Neural crest cell (in vitro differentiated cells): ENCODE measurements at places on chromosomes 1 and 21.

DNA sequence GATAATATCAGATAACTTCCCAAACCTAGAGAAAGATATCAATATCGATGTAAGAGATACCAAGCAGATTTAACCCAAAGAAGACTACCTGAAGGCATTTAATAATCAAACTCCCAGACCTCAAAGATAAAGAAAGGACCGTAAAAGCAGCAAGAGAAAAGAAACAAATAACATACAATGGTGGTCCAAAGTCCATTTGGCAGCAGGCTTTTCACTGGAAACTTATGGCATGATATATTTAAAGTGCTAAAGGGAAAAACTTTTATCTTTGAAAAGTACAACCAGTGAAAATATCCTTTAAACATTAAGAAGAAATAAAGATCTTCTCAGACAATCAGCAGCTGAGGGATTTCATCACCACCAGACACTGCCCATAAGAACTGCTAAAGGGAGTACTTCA lies 812.7 kb upstream of the ADAMTS5 start:
- no peak for DNase-seq
- H3K27me3 ChIP-seq: no peaks in the 10 kb centered on the region
- H3K36me3 ChIP-seq: peaks cover 4% of the 10 kb centered on the region
- H3K27ac ChIP-seq: no peak overlapping the region
- H3K4me3 ChIP-seq: no peak overlapping the region

DNA sequence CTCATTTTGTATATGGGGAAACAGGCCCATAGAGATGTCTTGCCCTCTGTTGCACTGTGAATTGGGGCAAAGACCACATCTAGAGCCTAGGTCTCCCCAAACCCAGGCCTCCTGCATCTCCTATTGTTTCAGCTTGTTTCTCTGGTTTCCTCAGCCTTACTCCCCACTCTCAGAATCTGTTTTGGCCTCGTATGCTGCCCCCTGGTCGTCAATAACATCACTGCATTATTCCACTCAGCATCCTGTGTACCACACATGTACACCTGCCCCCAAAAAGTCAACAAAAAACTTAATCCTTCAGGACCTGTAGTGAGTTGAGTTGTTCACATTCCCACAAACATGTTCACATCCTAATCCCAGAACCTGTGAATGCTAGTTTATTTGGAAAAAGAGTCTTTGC lies 184.8 kb downstream of the BRINP2 start:
- H3K4me3 ChIP-seq: no peak overlapping the region
- peak; percentile 26 for DNase-seq
- H3K27me3 ChIP-seq: no peaks in the 10 kb centered on the region
- no peaks in the 10 kb centered on the region for H3K36me3 ChIP-seq
- no peak overlapping the region for H3K27ac ChIP-seq

GRCh38 chr1:94329276-94329675 lies 88.9 kb upstream of the ABCD3 start:
- no peaks in the 10 kb centered on the region for H3K36me3 ChIP-seq
- no peak overlapping the region for H3K4me3 ChIP-seq
- no peak for DNase-seq
- H3K27ac ChIP-seq: no peak overlapping the region
- peaks cover 29% of the 10 kb centered on the region for H3K4me1 ChIP-seq

- H3K27me3 ChIP-seq: peaks cover 5% of the 10 kb centered on the region
- H3K36me3 ChIP-seq: peaks cover 9% of the 10 kb centered on the region
- H3K4me1 ChIP-seq: no peaks in the 10 kb centered on the region
Measured at GRCh38 chr1:209023790-209024189, 559.7 kb upstream of the CAMK1G start.

DNA sequence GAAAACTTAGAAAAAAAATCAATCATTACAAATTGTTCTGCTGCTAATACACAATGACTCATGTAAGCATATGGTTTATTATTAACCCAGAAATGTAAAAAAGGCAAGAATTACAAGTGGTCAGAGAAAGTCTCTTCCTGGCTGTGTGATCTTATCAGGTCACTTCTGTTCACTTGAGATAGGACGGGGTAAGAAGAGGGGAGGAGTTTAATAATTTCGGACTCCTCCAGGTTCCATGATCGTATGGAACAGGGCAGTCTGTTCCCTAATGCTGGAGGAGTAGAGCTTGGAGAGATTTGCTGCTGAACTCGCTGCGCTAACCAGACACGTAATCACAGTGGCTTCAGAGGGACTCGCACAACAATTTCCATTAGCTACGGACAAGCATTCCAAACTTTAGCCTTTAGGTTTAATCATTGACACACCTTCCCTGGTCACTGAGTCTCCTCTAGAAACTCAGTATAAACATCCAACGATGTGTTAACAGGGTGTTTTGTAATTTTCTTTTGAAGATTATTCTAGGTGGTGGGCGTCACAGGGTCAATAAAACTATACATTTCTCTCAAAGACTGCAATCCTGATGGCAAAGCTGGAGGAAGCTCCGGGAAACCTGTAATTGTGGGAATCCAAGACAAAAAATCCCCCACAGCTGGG lies 1.3 kb downstream of the CRYZ start:
- peak overlapping the region; percentile 1 for H3K4me3 ChIP-seq
- H3K27ac ChIP-seq: no peak overlapping the region
- H3K36me3 ChIP-seq: peaks cover 14% of the 10 kb centered on the region
- peaks cover 14% of the 10 kb centered on the region for H3K4me1 ChIP-seq
- no peaks in the 10 kb centered on the region for H3K27me3 ChIP-seq

- no peak for DNase-seq
- H3K27ac ChIP-seq: no peak overlapping the region
- H3K4me3 ChIP-seq: no peak overlapping the region
- H3K27me3 ChIP-seq: no peaks in the 10 kb centered on the region
Measured at GRCh38 chr21:39022863-39023693, 160.2 kb downstream of the PSMG1 start.

GRCh38 chr21:36186506-36187399 lies 30.1 kb downstream of the DOP1B start:
- peaks cover 5% of the 10 kb centered on the region for H3K4me1 ChIP-seq
- no peaks in the 10 kb centered on the region for H3K36me3 ChIP-seq
- no peak overlapping the region for H3K27ac ChIP-seq

- H3K4me1 ChIP-seq: peaks cover 16% of the 10 kb centered on the region
- H3K27me3 ChIP-seq: peaks cover 74% of the 10 kb centered on the region
- DNase-seq: no peak
- no peak overlapping the region for H3K4me3 ChIP-seq
- H3K27ac ChIP-seq: no peak overlapping the region
- H3K36me3 ChIP-seq: peaks cover 5% of the 10 kb centered on the region
Measured at GRCh38 chr1:75127916-75128717, 6.1 kb upstream of the LHX8 start.

DNA sequence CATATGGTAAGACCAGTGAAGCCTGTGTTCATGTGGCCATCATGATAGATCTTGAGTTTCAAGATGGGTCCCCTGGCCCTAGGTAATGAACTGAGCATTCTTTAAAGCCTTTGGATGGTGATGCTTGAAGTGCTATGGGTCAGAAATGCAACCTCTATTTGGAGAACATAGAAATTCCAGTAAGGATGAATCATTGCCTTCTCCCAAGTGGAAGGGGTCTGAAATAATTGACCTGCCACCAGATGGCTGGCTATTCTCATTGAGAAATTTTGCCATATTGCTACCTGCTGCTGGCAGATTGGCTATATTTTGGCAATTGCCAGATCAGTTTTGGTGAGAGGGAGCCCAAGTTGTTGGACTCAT lies 739 bp upstream of the IFI6 start:
- H3K4me3 ChIP-seq: peak overlapping the region; percentile 82
- H3K27me3 ChIP-seq: peaks cover 6% of the 10 kb centered on the region
- no peak for DNase-seq

- DNase-seq: no peak
- H3K27me3 ChIP-seq: no peaks in the 10 kb centered on the region
- H3K4me3 ChIP-seq: no peak overlapping the region
- peaks cover 8% of the 10 kb centered on the region for H3K36me3 ChIP-seq
- peaks cover 13% of the 10 kb centered on the region for H3K4me1 ChIP-seq
Measured at GRCh38 chr1:23521588-23521987, 9.4 kb downstream of the E2F2 start.

DNA sequence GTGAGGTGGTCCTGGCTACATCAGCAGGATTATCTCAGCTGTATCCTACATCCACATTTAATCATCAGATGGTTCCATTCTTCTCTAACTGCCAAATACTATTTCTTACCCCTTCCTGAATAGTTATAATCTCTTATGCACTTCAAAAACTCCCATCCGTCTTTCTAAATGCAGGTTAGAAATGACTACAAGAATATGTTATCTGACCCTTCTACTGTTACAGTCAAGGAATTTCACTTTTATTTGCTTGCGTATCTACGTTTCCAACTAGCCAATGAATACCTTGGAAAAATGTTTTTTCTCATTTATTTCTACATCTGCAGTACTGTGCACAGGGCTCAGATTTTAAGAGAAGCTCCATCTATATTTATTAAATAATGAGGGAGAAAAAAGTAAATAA lies 709.9 kb downstream of the KCNT2 start:
- no peak for DNase-seq
- H3K36me3 ChIP-seq: no peaks in the 10 kb centered on the region
- no peaks in the 10 kb centered on the region for H3K4me1 ChIP-seq
- no peaks in the 10 kb centered on the region for H3K27me3 ChIP-seq
- H3K27ac ChIP-seq: no peak overlapping the region

DNA sequence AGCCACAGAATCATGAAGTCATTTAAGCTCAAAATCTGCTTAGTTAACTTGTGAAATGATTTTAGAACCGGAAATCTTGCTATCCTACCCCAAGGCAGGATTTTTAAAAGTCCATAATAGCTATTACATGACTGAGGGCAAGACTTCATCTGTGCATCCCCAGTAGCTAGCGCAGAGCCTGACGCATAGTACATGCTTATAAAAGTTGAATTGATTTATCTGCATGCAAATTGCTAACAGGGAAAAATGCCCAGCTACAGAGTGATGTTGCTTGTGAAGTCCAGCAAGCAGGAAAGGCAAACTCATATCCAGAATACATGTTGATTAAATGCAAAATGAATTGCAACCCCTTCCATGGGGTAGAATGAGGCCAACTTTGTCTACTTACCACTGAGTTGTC lies 8.1 kb upstream of the MAP1LC3C start:
- no peaks in the 10 kb centered on the region for H3K36me3 ChIP-seq
- H3K4me3 ChIP-seq: no peak overlapping the region
- DNase-seq: no peak

DNA sequence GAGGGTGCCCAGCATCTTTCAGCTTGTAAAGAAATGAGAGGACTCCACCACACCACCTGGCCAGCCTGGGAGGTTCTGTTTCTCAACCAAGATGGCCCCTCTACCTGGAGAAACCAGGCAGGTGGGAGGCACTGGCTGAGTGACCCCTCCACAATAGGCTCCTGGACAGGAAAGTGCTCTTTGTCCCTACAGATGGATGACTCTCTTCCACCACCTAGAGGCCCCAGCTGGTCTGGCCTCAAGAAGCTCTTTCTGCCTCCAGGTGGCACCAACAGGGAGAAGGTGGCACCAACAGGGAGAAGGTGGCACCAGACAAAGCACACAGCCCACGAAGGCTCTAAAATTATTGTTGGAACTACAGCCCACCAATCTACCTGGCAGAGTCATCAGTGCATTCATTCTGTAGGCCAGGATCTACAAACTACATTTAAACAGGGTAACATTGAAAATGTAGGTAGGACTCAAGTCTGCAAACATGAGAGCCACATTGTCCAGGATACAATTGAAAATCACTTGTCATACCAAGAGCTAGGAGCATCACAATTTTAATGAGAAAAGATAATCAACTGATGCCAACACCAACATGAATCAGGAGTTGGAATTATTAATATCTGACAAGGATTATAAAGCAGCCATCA lies 14.4 kb downstream of the TMPRSS3 start:
- H3K36me3 ChIP-seq: no peaks in the 10 kb centered on the region
- DNase-seq: no peak
- H3K4me1 ChIP-seq: no peaks in the 10 kb centered on the region
- H3K27me3 ChIP-seq: peaks cover 7% of the 10 kb centered on the region

DNA sequence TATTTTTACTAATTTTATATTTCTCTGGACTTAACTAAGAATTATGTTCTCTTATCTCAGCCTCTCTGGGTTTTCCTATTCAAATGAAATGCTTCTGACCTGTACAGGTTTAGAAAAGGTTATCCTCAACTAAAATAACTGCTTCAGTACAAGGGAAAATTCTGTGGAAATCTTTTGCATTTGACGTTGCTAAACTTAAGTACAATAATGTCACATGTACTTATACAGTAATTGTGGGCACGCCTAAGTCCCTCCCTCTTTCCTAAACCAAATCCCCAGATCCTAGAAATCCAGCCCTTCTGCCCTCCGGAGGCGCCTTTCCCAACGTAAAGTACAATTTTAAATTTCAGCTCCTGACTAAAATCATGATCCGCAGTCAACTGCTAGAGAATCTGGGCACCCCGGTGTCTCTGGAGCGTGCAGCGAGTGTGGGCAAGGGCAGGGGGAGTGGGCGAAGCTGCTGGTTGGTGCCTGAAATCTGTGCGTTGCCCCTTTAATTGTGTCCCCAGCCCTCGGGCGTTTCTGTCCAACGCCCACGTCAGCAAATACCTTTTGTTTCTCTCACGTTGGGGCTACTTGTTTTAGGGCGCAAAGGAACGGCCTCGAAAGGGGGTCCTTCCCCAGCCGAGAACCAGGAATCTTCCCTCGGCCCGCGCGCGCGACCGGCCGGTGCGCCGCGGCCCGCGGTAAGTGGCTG lies at the start of gene ZBTB8A:
ZBTB8A (plus strand) TSS at position 541 of the 697 bp plus-strand sequence. CDS start 53,505 bp downstream, outside the sequence.
- peaks cover 5% of the 10 kb centered on the region for H3K27me3 ChIP-seq
- no peaks in the 10 kb centered on the region for H3K36me3 ChIP-seq
- peaks cover 23% of the 10 kb centered on the region for H3K4me1 ChIP-seq
- peak within 1 kb of the TSS; percentile 96 for H3K4me3 ChIP-seq
- H3K27ac ChIP-seq: peak within 1 kb of the TSS; percentile 91

DNA sequence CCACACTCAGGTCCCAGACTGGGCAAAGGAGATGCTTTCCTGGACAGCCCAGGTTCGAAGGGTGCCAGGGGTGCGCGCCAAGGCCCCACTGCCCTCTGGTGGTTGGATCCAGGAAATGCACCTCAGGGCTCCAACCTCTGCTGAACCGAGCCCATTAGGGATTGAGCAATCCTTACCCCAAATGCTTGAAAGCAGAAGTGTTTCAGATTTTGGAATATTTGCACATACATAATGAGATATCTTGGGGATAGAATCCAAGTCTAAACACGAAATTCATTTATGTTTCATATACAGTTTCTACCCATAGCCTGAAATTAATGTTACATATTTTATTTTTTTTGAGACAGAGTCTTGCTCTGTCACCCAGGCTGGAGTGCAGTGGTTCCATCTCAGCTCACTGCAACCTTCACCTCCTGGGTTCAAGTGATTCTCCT lies 57.4 kb downstream of the SLC9A1 start:
- peak; percentile 82 for DNase-seq
- peaks cover 19% of the 10 kb centered on the region for H3K4me1 ChIP-seq
- H3K4me3 ChIP-seq: no peak overlapping the region
- H3K27ac ChIP-seq: no peak overlapping the region
- H3K36me3 ChIP-seq: no peaks in the 10 kb centered on the region

GRCh38 chr1:27598902-27599528 lies 4.9 kb downstream of the AHDC1 start:
- peaks cover 35% of the 10 kb centered on the region for H3K4me1 ChIP-seq
- peaks cover 2% of the 10 kb centered on the region for H3K27me3 ChIP-seq
- H3K4me3 ChIP-seq: peak overlapping the region; percentile 92
- no peaks in the 10 kb centered on the region for H3K36me3 ChIP-seq
- H3K27ac ChIP-seq: peak overlapping the region; percentile 62
- no peak for DNase-seq

GRCh38 chr1:11406845-11407244 lies 72.1 kb upstream of the DISP3 start:
- no peak overlapping the region for H3K27ac ChIP-seq
- H3K4me3 ChIP-seq: no peak overlapping the region
- H3K27me3 ChIP-seq: peaks cover 9% of the 10 kb centered on the region
- DNase-seq: no peak
- H3K36me3 ChIP-seq: peaks cover 4% of the 10 kb centered on the region

- no peak overlapping the region for H3K4me3 ChIP-seq
- peaks cover 49% of the 10 kb centered on the region for H3K27me3 ChIP-seq
- no peak for DNase-seq
- H3K4me1 ChIP-seq: no peaks in the 10 kb centered on the region
- H3K36me3 ChIP-seq: no peaks in the 10 kb centered on the region
Measured at GRCh38 chr1:228071839-228072657, 10.5 kb upstream of the ARF1 start.
